ENCODE measurements at places on chromosomes 2 and 18. TPM values are rescaled to one million over a fixed set of nuclear protein-coding genes. Genes with fewer than 3 reads are reported as not detected.

The LYPD6 gene
- 1.1 TPM for total RNA-seq

The CD28 gene
- total RNA-seq = not detected

The LINC00305 gene
- total RNA-seq = not detected

The TMEM198 gene
- 3.8 TPM for total RNA-seq

The FBLN7 gene
- total RNA-seq = not detected

The GRB14 gene
- total RNA-seq = 8.6 TPM

The GLI2 gene
- total RNA-seq = 42.9 TPM

The LAMA1 gene
- 18.3 TPM for total RNA-seq

The CHST10 gene
- 11.1 TPM for total RNA-seq

The RAB6C gene
- total RNA-seq = 0.14 TPM

The FTCDNL1 gene
- 0.45 TPM for total RNA-seq

The RMDN2 gene
- total RNA-seq = 5.1 TPM

The ECEL1 gene
- 0.14 TPM for total RNA-seq

The SCN3A gene
- 1.4 TPM for total RNA-seq

The PLEK gene
- total RNA-seq = not detected
